Activated naive CD4-positive, alpha-beta T cell treated with anti-CD3 and anti-CD28 coated beads, Interleukin-2, amount 50 U/mL, for 72 hours (primary cell): ENCODE measurements at places on chromosomes 11 and 22.

DNA sequence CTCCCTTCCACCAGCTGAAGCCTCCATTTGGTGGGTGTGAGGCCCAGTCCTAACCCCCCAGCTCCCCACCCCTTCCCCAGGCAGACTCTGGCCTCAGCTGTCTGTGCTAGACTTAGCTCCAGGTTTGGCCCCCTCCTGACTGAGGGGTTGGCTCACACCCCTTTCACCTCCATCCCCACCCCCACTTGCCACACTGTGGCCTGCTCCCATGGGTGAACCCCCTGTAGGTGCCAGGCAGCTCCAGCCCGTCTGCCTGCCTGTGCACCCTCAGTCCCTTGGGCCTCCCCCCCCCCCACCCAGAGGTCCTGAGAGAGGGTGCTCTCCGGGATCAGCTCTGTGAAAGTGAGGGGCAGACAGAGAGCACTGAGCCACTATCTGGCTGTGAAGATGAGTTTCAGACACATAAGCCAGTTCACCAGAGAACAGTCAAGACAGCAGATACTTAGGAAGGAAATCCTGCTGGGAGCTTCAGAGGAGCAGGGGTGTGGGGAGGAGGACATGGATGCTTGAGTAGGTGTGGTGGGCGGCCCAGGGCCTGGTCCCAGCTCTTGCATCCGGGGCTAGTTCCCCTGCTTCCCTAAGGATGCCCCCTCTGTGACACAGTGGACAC lies 36.2 kb downstream of the PPM1F start:
- DNase-seq = no peak

DNA sequence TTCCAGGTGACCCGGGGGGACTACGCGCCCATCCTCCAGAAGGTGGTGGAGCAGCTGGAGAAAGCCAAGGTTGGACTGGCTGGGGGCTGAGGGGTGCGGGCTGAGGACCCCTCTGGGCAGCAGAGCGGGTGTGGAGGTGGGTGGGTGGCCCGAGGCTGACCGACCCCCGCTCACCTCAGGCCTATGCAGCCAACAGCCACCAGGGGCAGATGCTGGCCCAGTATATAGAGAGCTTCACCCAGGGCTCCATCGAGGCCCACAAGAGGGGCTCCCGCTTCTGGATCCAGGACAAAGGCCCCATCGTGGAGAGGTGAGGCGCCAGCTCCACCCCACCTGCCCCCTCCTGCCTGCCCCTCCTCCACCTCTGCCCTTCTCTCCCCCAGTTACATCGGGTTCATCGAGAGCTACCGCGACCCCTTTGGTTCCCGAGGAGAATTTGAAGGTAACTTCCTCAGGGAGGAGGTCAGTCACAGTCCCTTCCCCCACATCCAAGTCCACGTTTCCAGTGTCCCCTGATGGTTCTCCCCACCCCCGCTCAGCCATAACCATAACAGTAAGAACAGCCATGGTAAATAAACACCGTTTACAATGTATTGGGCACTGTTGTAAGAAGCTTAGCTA lies 11.2 kb downstream of the DPP3 start:
- DNase-seq = no peak

GRCh38 chr22:21991304-21991596 lies 8.7 kb upstream of the TOP3B start:
- no peak for DNase-seq

GRCh38 chr22:48405741-48406140 lies 1421.9 kb downstream of the BRD1 start:
- no peak for DNase-seq

DNA sequence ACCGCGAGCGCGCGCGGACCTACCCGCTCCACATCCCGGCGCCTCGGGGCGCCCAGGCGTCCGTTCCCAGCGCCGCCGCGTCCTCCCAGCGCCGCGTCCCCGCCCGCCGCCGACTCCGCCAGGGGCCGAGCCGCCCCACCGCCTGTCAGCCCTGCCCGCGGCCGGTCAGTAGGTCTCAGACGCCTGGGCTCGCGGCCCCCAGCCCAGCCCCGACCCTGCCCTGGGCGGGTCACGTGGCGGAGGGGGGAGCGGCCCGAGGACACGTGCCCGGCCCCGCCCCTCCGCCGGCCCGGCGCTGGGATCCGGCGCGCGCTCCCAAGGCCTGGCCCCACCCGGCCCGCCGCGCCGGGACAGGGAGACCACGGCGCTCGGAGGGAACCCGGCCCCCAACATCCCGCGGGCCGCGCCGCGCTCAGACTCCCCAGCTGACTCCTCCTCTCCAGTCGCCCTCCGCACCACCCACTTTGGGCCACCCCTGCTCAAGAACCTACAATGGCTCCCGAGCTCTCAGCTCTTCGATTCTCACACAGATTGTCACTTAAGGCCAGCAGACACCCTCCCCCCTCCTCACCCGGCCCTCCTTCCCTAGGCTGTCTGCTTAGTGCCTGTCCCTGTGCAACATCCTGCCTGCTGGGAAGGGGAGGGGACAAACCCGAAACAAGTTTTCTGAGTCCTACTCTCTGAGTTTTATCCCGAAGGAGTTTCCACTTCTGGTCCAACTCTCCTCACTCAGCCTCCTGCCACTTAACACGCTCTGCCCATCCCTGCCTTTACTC lies at the start of gene RAB3IL1:
TSS of gene RAB3IL1 (minus strand) at position 233 of the 776 bp plus-strand sequence. CDS start at position 34, 199 bp downstream.
- peak; percentile 50 for DNase-seq

- DNase-seq = no peak
Measured at GRCh38 chr11:72673284-72673942, 809 bp downstream of the PDE2A start.

DNA sequence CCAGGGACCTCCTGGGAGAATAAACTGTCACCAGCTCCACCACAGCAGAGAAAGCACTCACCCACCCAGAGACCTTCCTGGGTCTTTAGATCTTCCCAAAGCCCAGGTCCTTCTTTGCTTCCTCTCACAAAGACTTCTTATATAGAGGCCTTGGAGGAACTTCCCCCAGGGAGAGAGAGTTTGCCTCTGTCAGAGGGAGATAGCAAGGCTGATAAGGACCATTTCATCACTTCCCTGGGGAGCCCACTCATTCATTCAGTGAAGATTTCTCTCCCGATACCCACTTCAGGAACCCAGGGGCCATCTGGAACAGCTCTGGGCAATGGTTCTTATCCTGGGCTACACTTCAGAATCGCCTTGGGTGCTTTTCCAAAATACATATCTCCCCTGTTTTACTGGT lies at the start of gene PRG2:
TSS of gene PRG2 (minus strand) at position 116 of the 400 bp plus-strand sequence. CDS start 706 bp downstream, outside the sequence.
- DNase-seq = no peak
